ENCODE measurements at places on chromosomes 2 and 18.

GRCh38 chr2:139296672-139297209, 516.6 kb upstream of the NXPH2 start:
- DNase-seq, result no peak

GRCh38 chr2:136572335-136572734, 193.0 kb upstream of the THSD7B start:
- no peak for DNase-seq

DNA sequence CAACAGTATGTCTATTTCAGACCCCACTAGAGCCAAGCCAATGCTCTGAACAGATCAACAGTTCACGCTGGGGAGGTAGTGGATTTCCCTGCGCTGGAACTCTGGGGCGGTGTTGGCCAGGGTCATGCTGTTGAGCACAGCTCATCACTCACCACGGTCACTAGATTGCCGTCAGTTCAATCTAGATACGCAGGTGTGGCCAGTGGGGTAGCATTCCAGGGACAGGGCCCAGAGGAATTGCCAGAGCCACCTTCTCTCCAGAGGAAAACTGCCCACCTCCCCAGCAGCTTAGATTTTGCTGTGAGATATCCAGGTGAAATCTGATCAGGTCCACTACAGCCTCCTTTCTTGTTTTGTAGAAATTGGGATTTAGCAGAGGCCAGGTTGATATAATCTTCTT, 101.8 kb downstream of the SOX11 start:
- no peak for DNase-seq

DNA sequence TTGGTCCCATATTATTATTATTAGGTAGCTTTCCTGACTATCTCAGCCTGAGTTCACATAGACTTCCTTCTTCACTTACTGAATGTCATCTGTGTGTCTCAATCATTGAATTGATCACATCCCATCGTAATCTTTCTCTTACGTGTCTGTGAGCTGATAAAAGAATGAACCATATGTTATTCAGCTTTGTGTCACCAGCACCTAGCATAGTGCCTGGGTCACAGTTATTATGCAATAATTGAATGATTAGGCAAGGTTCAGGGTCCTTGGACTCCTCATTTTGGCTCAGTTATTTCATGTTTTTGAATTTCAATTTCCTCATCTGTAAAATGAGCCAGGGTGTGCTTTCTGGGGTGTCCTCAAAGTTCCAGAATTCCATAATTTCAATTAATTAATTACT, 107.2 kb downstream of the ZEB2 start:
- DNase-seq, result no peak

DNA sequence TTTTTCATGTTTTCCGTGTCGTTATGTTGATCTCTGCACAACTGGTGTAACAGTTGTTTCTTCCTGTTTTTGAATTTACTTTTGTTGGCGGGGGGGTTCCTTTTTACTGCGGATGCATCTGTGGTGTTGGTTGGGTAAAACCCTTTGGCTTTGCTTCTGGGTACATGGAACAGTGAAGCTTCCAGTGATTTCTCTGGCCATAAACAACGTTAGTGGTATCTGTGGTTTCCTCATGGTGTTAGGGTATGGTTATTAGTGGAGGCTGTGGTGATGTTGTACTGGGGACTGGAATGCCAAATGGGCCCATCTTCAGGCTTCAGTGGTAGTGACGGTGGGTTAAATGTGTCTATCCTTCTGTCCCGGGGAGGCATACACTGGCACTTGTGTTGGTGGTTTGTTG, 285.4 kb upstream of the ZNF804A start:
- no peak for DNase-seq

- no peak for DNase-seq
These were observed 17.7 kb downstream of the EIF4E2 start for GRCh38 chr2:232568161-232568560.

DNA sequence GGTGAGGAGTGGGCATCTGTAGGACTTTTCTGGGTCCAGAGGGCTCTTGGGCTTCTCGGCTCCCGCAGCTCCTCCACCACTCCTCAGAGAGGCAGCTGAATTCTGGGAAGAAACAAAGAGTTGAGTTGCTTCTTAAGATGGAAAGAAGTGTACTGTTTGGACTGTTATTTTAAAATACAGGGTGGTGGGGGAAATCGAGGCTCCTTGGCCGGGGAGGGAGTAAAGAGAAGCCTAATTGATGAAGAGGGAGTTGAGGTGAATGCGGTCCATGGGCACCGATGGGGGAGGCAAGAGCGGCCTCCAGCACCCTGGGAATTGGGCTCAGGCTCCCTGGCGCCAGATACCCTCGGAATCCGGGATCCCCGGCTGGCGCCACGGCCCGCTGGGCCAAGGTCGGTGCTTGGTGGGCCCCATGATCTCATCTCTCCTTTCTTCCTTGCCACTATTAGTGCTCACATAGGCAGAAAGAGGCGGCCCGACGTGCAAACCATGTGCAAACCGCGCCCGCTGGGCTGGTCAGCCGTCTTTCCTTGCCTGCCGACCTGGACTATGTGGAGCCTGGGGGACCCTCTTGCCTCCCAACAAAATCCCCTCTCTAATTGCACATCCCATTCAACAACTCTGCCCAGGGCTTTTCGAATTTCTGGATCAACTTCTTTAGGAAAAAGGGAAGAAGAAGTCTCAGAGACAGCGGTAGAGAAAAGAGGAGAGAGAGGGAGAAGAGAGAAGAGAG, 604 bp upstream of the SIX3 start:
- no peak for DNase-seq

- no peak for DNase-seq
These were observed 209.1 kb upstream of the ID2 start for GRCh38 chr2:8472545-8473323.

- DNase-seq, result no peak
These were observed 169.1 kb upstream of the KLF7 start for GRCh38 chr2:207334624-207335371.

- no peak for DNase-seq
These were observed 65.1 kb upstream of the FOSL2 start for GRCh38 chr2:28327581-28327955.
